K562 (cell line): ENCODE measurements at places on chromosomes 1 and 21. TPM values are rescaled to one million over a fixed set of nuclear protein-coding genes. Genes with fewer than 3 reads are reported as not detected.

DNA sequence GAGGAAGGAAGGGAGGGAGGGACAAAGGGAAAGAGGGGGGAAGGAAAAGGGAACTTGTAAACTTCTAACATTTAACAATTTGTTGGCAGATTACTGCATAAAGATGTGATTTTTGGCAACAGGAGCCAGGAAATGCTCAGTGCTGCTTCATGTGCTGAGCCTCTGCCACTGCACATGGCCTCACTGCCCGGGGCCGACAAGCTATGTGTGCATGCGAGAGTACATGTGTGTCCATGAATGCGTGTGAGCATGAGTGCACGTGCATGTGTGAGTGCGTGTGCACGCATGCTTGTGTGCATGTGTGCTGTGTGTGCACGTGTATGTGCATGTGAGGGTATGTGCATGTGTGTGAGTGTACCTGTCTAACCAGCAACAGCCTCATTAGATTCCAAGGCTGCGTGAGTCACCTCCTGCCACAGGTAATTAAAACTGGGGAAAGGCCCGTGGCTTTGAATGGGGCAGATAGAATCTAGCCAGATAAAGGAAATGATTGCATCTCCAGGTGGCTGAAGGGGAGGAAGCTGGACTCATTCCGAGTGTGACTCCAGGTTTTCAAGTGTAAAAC, 41.4 kb upstream of the TSPEAR start:
- no peak overlapping the region for H3K27ac ChIP-seq
- H3K4me3 ChIP-seq: no peak overlapping the region
- peaks cover 54% of the 10 kb centered on the region for H3K27me3 ChIP-seq
- no peaks in the 10 kb centered on the region for H3K36me3 ChIP-seq
- peaks cover 42% of the 10 kb centered on the region for H3K4me1 ChIP-seq

GRCh38 chr1:88398338-88398737, 285.7 kb upstream of the PKN2 start:
- H3K36me3 ChIP-seq: no peaks in the 10 kb centered on the region
- DNase-seq: no peak
- H3K27ac ChIP-seq: no peak overlapping the region
- H3K4me3 ChIP-seq: no peak overlapping the region
- no peaks in the 10 kb centered on the region for H3K4me1 ChIP-seq
- H3K27me3 ChIP-seq: no peaks in the 10 kb centered on the region

GRCh38 chr1:60911966-60912697, 170.2 kb upstream of the NFIA start:
- no peaks in the 10 kb centered on the region for H3K27me3 ChIP-seq
- H3K36me3 ChIP-seq: no peaks in the 10 kb centered on the region
- H3K27ac ChIP-seq: no peak overlapping the region
- H3K4me3 ChIP-seq: no peak overlapping the region

The DNASE2B gene
- not detected in 2 replicates for total RNA-seq
